ENCODE measurements at places on chromosomes 5 and 9. TPM values are rescaled to one million over a fixed set of nuclear protein-coding genes. Genes with fewer than 3 reads are reported as not detected.

Gene PCDHGA2
- 3.6 TPM for total RNA-seq

Gene ADRA1B
- 0.79 TPM for total RNA-seq

Gene GADD45G
- total RNA-seq: 8.3 TPM

Gene PCDHGA1
- total RNA-seq: 0.39 TPM

Gene QSOX2
- 7.8 TPM for total RNA-seq

Gene PCDHA4
- 0.30 TPM for total RNA-seq

Gene MARCHF3
- total RNA-seq: 18.5 TPM

Gene ABLIM3
- 7.9 TPM for total RNA-seq

Gene SLC1A1
- total RNA-seq: 1.3 TPM

Gene PCDH12
- 8.2 TPM for total RNA-seq

Gene SLC6A19
- not detected for total RNA-seq

DNA sequence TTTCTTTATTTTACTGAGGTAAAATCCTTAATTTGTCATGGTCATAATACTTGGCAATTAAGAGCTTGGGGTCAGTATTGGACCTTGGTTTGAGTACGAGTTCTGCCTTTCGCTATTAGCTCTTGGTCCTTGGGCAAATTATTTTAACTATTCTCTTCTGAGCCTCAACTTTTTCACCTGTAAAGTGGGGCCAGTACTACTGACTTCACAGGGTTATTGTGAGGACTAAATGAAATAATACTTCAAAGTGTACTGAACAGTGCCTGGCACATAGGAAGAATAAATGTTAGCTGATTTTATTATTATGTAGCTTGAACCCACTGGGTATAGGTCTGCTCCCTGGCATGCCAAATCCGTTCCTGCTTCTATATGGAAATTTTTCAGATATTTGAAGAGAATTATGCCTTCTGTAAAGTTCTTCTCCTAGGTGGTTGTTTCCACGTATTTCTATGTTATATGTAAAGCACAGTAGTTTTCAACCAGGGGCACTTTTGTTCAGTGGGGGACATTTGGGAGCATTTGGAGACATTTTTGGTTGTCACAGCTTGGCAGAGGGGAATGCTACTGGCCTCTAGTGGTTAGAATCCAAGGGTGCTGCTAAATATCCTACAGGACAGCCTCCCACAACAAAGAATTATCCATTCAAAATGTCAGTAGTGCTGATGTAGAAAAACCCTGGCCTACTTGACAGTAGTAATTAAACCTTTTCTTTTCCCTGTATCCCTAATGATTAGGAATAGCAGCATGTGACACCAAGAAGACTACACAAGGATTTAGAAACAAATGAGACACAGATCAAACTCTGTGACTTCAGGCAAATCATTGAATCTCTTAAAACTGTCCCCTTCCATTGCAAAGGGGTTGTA is 4.5 kb downstream of the RCL1 start:
- DNase-seq: peak; percentile 2

- DNase-seq: no peak
These were observed 103.1 kb downstream of the EHMT1 start for GRCh38 chr9:137721899-137722298.

- peak; percentile 39 for DNase-seq
These were observed 1203.4 kb upstream of the DMAC1 start for GRCh38 chr9:9002826-9003583.

GRCh38 chr9:127751269-127752054 is 16.4 kb upstream of the TOR2A start:
- no peak for DNase-seq

DNA sequence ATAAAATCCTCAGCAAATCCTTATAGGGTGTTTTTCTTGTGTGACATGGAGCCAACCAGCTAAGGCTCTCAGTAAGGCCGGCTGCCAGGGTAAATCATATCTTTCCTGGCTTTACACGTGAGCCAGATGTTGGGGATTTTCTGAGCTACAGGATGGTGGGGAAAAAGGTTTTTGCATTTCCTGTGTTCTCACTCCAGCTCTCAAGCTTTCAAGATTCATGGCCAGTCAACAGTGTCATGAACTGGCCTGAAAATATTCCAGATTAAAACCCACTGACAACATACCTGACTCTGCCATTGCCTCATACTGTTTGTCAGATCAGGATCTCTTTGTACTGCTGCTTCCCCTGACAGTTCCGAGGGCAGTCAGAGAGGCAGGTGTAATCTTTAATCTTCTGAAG is 306.9 kb downstream of the GLIS3 start:
- no peak for DNase-seq

- DNase-seq: no peak
These were observed 152.4 kb downstream of the RAPGEF6 start for GRCh38 chr5:131482617-131483016.

DNA sequence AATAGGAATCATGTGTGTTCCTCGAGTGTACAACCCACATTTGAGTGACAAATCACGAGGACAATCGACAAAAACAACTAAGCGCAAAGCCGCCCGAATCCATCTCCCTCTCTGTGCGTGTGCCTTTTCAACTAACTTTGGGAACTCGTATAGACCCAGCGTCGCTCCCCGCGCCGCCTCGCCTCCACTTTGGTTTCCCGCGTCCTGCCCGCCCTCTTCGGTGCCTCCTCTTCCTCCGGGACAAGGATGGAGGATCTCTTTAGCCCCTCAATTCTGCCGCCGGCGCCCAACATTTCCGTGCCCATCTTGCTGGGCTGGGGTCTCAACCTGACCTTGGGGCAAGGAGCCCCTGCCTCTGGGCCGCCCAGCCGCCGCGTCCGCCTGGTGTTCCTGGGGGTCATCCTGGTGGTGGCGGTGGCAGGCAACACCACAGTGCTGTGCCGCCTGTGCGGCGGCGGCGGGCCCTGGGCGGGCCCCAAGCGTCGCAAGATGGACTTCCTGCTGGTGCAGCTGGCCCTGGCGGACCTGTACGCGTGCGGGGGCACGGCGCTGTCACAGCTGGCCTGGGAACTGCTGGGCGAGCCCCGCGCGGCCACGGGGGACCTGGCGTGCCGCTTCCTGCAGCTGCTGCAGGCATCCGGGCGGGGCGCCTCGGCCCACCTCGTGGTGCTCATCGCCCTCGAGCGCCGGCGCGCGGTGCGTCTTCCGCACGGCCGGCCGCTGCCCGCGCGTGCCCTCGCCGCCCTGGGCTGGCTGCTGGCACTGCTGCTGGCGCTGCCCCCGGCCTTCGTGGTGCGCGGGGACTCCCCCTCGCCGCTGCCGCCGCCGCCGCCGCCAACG is at the start of gene GPR150:
GPR150 (plus strand) TSS at position 58 of the 840 bp plus-strand sequence; CDS start at position 247, 189 bp downstream.
- peak; percentile 4 for DNase-seq

DNA sequence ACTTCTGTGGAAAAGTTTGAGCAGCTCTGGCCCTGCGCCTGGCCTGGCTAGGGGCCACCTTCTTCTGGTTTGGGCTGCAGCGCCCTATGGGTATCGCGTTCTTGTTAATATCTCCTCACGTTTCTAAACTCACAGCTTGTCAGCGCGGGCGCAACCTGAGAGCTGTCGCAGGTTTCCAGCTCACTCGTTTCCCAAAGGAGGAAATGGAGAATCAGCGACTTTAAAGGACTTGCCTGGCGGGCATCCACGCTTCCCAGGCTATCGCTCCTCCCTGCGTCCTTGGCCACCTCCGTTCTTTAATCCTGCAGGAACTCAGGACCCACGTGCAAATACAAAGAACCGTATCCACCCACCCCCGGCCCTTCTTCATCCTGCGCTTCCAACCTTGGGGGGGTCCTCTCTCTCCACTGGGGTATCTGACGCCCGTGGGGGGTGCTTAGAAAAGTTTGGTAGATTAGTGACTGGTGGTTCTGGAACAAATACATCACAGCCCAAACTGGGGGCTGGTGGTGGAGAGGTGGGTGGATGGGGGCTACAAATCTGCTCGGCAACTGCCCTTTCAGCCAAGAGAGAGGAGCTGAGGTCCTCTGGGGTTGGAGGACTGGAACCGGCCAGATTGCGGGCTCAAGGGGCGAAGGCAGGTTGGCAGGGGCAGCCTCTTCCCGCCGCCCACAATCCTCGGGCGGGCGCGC is 578 bp upstream of the PSAT1 start:
- no peak for DNase-seq

DNA sequence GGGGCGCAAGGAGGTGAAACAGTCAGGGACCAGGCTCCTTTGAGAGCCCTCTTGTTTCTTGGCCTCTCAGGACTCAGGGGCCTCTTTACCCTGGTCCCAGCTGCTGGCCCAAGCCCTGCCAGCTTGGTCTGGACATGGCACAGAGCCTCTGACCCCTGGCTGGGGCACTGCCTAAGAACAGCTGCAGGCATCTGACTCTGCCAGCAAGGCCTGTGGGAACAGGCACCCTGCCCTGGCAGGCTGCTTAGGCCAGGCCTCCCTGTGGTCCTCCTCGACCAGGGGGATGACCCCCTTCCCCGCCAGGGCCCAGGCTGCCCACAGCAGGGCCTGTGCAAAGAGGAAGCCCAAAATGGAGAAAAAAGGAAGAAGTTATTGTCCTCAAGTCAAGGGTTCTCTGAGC is 25.5 kb downstream of the OLFML2A start:
- DNase-seq: no peak

- no peak for DNase-seq
These were observed 28.4 kb downstream of the EHMT1 start for GRCh38 chr9:137647096-137647714.

DNA sequence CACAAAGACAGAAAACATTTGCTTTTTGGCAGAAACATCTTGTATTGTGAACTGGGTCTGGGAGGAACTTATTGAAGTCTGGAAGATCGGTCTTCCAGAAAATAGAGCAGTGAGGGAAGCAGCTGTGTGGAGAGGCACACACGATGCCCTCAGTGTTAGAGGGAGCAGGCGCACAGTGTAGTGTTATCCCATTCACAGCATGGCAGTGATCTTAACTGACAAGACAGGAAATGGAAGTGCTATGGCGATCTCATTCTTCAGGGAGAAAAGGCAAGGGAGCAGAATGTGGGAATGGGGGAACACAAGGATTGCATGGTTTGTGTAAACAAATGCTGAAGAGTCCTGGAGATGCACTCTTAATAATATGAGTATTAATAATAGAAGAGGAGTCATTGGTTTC is 161.0 kb downstream of the PBX3 start:
- DNase-seq: no peak

GRCh38 chr5:174616036-174616435 is 108.3 kb upstream of the MSX2 start:
- DNase-seq: no peak

DNA sequence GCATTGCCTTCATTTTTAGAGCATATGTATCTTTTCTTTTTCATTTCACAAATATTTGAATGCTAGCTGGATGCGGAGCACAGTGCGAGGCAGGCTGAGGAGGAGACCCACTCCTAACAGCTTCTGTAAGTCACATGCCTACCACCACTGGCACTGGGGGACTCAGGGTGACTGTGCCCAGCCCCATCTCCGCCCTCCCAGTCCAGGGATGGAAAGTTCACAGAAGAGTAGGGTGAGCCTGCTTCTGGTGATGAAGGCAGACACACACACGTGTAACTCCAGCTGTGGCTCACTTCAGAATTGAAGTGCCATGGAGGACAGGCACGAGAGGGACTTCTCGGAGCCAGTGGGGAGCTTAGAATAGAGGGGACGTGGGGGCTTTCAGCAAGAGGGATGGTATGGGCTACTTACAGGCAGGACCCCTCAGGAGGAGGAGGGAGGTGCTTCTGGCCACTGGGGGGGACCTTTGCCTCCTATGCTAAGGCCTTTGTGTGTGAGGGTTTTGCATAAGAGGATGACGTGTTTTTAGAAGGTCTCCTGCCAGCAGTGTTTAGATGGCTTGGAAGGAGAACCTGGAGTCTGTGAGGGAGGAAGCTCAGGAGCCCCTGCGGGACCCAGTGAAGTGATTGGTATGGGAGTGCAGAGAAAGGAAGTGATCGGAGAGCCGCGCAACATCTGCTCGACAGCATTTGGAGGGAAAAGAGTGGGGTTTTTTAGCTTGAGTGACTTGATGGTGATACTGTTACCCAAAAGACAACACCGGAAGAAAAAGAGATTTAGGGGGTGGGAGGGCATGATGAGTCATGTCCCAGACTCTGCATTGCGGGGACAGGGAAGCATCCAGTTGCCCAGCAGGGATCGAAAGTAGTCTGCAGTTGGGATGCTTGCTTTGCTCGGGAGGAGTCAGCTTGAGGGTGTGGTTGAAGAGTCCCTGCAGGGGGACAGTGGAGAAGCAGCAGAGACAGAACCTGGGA is 163.5 kb upstream of the OTULINL start:
- DNase-seq: peak; percentile 43

GRCh38 chr5:77944757-77945340 is 168.7 kb upstream of the TBCA start:
- no peak for DNase-seq

DNA sequence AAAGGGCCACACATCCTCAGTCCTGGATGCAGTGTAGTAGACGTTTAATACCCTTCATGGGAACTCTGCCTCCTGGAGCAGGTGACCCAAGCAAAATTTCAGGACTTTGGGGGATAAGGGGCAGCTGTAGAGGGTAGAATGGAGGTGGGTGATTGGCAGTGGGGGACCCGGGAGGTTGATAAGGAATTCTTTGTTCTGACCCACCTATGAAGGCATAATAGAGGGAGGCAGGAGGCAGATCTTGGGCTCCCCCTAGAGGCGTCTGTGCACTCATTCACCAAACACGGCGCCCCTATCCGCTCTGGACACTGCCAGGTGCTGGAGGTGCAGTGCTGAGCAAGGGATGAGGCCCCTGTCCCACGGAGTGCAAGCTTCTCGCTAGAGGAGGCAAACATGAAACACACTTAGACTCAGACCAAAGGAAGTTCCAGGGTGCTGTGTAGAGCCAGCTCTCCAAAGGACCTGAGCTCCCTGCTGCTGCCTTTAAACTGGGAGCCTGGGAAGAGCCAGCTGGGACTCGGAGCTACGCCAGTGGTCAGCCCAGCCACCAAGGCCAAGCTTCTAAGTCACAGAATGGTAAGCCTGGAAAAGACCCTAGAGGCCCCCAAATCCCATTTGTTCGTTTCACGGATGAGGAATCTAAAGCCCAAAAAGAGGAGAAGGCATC is 7.7 kb downstream of the IL17B start:
- DNase-seq: no peak

- no peak for DNase-seq
These were observed 8.8 kb downstream of the FIBCD1 start for GRCh38 chr9:130930132-130930803.

DNA sequence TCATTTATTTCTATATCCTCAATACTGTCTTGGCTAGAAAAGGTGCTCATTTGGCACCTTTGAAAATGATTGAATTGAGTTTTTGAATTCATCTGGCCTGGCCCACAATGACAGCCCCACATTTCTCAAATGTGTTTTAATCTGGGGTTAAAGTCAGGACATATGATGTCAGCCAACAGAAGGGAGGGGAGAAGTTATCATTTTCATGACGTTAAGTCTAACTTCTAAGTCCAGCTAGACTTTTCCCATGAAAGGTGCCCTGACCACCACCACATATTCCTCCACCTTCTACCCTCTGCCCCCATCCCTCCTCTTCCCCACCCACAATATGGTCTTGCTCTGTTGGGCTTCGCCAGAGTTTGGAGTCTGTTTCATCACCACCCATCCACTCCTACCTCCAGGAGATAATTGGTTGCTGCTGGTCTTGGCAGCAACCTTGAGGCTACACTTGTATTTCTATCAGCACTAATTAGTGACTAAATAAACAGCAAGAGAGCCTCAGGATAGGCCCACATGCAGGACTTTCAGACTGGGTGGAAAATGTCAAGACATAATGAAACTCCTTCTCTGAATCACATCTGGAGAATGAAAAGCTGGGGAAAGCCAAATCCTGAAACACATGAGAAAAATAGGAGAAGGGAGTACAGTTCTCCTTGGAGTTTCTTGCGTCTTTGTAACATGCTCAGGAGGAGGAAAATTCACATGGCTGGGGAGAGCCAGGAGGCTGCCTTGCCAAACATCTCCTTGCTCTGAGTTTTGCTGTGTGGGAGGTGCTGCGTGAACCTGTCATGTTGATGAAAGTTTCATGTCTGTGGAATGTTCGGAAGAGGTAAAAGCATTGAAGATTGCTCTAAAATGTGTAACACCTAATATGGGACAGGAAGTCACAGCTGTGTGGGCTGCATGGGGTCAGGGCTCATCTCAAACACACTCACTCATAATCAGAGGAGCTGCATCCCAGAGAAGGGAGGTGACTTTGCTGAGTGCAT is 544.7 kb upstream of the KLF4 start:
- DNase-seq: peak; percentile 32

All from skin of body (tissue), 3 donors.